Pancreas (tissue), 10 donors: ENCODE measurements at places on chromosomes 4 and X.
A peak's percentile ranks its signal among the peaks of the same experiment; 100 is the strongest.

DNA sequence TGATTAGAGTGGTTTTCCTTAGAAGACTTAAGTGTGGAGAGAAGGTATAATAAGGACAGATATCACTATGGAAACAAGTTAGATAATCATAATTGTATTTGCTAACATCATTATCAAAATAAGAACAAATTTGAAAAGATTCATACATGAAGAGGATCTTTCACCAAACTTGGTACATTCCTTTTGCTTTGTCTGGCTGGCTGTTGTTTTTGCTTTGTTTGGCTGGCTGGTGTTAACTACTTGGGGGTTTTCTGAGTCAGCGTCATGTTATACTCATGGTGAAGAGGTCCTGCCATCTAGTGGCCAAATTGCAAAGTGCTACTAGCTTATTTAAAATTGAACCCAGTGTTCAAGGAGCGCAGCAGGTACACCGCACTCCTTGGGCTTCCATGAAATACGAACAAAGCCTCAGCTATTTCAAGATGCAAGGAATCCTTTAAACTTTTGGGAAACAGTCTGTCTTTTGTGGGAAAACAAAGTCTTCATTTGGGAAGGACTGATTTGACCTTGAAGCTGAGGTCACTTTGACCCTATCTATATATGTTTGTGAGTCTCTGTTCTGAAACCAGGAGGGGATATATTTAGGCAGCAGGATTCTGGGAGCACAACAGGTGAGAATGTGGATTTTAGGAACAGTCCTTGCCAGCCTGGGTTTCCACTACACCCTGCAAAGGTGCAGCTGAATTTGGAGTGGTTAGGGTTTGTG, 129.7 kb downstream of the PLS3 start:
- DNase-seq: peak; percentile 31

GRCh38 chrX:125326599-125326998, 6.9 kb downstream of the TEX13C start:
- DNase-seq: no peak

DNA sequence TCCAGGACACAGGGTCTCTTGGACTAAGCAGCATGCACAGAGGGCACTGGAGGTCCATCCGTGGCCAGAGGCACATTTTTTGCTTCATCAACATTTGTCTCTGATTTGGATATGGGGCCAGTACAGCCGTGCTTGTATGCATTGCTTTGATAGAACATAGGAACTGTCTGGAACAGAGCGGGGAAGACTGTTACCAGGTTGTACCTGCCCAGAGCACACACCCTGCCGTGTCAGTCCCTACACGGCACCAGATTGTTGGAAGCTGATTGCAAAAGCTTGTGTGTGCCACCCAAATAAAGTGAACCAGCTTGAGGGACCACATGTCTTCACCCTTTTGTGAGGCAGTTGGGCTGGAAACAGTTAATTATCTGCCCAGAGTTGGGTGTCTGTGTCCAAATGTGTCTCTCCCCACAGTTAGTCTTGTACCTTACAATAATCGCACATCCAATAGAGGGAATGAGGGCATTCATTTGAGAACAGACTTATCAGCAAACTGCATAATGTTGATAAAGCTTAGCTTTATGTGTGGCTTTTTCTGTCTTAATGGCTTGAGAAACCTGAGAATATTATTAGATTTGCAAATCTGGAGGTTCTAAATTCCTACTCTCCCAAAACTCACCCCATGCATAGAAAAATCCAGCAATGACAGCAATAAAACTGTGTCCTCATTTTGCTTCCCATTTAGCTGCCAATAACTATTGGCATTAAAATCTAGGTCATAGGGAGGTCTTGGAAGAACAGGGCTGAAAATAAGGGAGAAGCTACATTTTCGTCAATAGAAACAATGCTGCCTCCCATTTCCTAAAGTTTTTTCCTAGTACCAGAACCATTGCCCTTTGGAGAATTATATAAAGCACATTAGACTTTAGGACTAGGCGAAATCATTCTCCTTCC, 21.2 kb downstream of the KLF3 start:
- DNase-seq: no peak

DNA sequence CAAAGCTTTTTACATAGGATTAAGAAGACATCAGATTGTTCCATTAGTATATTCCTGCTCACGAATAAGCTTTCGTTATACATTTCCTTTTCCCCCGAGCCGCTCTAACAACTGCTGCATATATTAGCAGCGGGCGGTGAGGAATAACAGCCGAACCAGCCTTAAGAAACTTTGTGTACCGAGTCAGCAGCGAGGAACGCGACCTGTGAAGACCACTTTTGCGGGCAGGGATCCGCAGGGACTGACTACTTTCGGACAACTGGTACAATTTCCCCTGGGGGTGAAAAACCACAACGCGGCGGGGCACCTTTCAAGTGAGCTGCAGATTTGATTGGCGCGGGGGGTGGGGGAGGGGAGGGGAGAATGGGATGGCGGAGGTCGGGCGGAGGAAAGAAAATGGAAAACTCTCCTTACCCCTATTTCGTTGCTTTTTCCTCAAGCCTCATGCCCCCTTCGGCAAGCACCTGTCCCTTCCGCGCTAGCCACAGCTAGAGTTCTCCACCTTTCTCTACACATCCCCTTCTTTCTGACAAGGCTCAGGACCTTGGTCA, 5.9 kb upstream of the PITX2 start:
- no peak for DNase-seq

DNA sequence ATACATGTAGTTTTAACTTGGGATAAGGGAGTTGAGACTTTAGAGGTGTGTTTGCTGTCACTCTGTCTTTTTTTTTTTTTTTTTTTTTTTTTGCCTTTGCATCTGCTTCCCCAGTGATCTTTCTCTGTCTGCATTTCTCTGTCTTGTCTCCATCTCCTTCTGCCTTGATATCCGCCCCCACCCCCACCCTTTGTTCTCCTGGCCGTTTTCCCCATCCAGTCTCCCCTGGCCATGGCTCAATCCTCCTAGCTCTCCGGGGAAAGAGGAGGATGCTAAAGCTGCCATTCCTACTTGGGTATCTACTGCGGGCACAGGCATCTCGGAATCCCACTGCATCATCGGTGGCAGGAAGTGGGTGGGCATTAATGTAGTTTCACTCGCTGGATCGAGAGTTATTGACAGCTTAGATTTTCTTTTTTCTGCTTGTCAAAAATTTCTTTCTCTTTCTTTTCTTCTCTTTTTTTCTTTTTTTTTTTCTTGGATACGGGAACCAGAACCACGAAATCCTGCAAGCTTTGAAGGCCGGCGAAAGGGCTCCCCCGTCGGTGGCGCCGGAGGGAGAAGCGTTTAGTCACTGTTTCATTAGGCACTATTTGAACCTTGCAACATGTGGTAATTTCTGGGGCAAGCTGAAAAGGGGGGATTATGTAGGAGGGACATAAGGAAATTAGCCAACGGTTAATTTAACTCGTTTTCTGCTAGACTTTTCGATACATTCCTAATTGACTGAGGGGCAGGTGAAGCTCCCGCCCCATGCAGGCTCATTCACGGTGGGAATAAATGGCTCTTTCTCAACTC, 8.2 kb downstream of the GSX2 start:
- no peak for DNase-seq

- DNase-seq: no peak
Observed at GRCh38 chr4:167248271-167248670, 14.0 kb upstream of the SPOCK3 start.

DNA sequence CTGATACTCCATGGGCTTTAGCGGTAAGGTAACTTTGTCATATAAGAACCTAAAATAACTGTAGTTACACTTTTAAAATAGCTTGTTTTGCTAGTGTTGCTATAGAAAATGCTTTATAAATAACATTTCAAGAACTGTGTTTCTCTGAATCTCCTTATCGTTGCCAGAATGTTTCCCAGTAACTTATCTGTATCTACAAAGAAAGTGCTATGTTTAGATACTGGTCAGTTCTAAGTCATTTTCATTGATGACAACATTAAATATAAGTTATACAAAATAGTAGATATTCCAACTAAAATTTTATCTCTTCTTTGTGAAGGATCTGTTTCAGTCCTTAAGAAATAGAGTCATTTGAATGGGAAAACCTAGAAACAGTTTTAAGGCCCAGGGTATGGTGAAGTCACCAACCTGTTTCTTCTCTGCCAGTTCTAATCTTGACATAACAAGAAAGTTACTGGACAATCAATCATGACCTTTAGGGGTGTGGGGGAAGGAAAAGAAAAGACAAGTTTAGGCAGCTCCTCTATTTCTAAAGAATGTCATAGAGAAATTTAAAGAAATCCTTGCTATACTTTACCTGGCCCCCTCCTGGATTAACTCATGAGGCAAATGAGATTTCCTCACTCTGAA, 425.9 kb downstream of the RPA4 start:
- no peak for DNase-seq

GRCh38 chrX:118736394-118737010, 9.1 kb downstream of the IL13RA1 start:
- DNase-seq: no peak

GRCh38 chr4:121642876-121643585, 53.7 kb downstream of the ANXA5 start:
- no peak for DNase-seq

- DNase-seq: no peak
Observed at GRCh38 chrX:154013614-154014360, 5.9 kb downstream of the IRAK1 start.

DNA sequence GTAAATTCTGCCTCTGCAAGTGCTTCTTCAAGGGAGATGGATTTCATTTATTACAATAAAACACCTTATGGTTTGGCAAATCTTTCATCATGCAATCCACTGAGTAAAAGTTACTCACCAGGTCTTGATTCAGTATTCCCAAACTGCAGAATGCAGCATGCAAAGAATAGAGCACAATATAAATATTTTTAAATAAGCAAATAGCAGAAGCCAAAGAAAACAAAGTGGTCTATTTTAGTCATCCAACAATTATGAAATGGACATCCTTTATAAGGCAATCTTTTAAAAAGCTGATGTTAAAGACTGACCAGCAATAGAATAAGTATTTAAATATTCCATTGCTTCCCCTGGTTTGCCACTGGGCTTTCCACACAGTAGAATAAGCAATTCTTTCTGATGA, 59.5 kb downstream of the SLC39A8 start:
- DNase-seq: no peak

DNA sequence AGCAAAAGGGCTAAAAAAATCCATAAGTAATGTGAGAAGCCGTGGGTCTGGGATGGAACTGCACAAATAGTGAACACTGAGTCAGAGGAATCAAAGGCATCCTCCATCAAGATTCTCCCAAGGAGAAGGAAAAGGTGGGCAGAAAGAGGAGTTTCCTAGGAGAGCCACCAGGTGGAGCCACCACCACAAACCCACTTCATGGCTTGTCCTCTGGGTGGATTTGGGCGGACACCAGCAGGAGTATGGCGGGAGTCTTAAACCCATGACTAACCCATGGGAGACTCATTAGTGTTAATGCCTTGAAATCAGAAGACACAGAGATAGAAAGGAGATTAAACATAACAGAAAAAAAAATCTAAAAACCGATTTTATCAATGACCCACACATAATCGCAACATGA, 147.7 kb downstream of the SH3KBP1 start:
- DNase-seq: peak; percentile 67

- no peak for DNase-seq
Observed at GRCh38 chr4:37132351-37132974, 112.1 kb upstream of the NWD2 start.

GRCh38 chr4:61335241-61335763, 135.2 kb downstream of the ADGRL3 start:
- DNase-seq: no peak

- no peak for DNase-seq
Observed at GRCh38 chr4:11297201-11297600, 131.5 kb downstream of the HS3ST1 start.

GRCh38 chr4:110610940-110611831, 11.7 kb downstream of the PITX2 start:
- DNase-seq: peak; percentile 59

DNA sequence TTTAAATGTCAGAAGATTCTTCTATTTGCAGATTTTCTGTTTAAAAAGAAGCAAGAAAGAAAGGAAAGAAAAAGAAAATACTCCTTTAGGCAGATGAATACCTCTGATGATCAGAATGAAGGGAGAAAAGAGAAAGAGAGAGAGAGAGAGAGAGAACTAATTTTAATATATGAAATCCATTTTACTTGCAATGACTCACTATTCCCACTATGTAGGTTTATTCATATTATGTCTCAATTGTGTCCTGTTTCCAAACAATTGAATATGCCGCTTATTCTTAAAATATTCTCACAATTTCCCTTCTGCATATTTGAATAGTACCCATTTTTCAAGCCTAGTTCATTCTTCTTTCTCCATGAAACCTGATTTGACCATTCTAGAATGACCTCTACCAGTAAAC, 11.7 kb downstream of the MEPE start:
- DNase-seq: no peak

GRCh38 chr4:89531932-89532640, 224.5 kb upstream of the GPRIN3 start:
- DNase-seq: no peak

- DNase-seq: no peak
Observed at GRCh38 chr4:40837094-40837870, 87.5 kb downstream of the NSUN7 start.

DNA sequence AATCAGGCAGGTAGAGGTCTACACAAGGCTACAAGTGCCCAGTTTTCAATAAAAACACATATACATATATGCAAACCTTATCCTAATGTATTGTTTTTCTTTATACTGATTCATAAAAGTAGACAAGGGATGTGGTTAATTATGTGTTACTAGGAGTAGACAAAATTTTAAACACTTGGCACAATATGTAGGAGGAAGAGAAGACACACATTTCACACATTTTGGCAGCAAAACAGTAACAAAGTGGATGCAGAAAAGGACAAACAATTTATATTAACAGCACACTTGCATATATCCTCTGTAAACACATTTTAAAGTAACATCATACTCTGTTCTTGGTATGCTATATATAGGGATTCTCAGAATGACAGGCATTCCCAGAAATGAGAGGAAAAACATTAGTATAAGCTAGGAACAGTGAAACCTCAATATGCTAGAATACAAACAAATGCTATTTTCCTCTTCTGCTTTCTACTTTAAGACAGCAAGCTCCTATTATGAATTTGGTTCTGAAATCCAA, 63.8 kb downstream of the GPRIN3 start:
- no peak for DNase-seq

- no peak for DNase-seq
Observed at GRCh38 chr4:174580597-174580996, 58.3 kb upstream of the HPGD start.

- peak; percentile 32 for DNase-seq
Observed at GRCh38 chr4:2280531-2281300, 18.8 kb upstream of the MXD4 start.

DNA sequence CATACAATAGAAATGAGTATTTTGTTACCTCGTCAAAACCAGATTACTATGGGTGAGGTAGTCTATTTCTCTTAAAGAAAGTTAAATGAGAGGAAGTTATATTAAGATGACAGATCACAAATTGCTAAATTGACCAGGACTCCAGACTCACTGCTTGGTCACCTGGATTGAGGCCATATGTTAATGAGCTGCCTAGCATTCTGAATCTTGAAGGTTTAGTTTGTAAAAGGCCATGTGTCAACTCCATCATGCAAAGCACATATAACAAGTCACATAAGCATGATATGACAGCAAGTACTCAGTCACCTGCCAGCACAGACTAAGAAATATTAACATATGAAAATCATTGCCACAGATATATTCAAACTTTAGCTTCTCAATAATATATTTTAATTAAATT, 72.6 kb downstream of the EPHA5 start:
- no peak for DNase-seq
